Activated naive CD8-positive, alpha-beta T cell treated with anti-CD3 and anti-CD28 coated beads for 36 hours (primary cell): ENCODE measurements at places on chromosomes 5 and 9. TPM values are rescaled to one million over a fixed set of nuclear protein-coding genes. Genes with fewer than 3 reads are reported as not detected.

Gene ENHO
- 0.27 TPM for total RNA-seq

Gene RGMB
- total RNA-seq = 4.3 TPM

Gene ANKRD31
- 0.99 TPM for total RNA-seq

Gene SLC6A7
- total RNA-seq = not detected

Gene MOB3B
- 1.3 TPM for total RNA-seq

Gene SAXO1
- total RNA-seq = not detected

Gene PHF24
- 0.23 TPM for total RNA-seq

Gene CAMLG
- total RNA-seq = 28.4 TPM

Gene HMGXB3
- total RNA-seq = 38.3 TPM

Gene RORB
- total RNA-seq = 0.02 TPM

Gene SPRY4
- total RNA-seq = 0.91 TPM
